ENCODE measurements at places on chromosomes 12 and 14.

DNA sequence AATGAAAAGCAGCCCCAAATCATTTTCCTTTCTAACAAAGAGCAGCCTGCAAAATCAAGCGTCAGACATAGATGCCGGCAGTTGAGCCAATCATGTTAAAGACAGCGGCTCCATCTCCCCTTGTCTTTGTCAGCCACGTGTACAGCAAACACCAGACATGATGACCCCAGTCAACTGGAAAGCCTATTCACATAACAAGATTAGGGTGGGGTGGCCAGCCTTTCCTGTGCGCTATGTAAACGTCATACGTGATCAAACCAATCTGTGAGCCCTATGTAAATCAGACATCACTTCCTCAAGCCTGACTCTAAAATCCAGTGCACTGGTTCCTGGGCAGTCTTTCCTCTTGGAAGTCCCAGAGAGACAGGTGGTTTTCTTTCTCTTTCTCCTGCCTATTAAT is 9.9 kb upstream of the FICD start:
- DNase-seq: no peak

GRCh38 chr12:92898755-92899154 is 30.3 kb downstream of the EEA1 start:
- no peak for DNase-seq

- DNase-seq: no peak
Measured at GRCh38 chr12:43578782-43579181, 26.8 kb upstream of the ADAMTS20 start.

DNA sequence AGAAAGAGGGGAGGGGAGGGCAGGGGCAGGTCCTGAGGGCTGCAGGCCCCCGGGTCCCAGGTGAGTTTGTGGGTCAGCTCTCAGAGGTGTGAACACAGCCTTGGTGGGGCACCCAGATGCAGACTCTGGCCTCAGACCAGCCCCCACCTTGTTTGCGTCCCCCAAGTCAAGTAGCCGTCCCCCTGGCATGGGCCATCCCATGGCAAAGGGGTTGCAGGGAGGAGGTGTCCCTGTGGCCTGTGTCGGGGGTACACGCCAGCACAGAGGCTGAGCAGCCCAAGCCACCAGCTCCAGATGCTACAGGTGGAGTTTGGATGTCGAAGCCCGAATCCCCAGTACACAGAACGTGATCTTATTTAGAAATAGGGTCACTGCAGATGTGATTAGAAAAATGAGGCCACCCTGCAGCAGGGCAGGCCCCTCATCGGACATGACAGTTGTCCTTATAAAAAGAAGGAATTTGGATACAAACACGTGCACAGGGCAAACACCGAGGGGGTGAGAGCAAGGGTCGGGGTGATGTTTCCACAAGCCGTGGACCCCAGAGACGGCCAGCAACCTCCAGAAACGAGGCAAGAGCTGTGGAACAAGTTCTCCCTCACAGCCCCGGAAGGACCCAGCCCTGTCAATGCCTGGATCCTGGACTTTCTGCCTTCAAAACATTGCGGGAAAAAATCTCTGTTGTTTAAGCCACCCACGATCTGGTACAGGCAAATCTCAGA is 141.2 kb upstream of the C14orf180 start:
- DNase-seq: no peak

- DNase-seq: no peak
Measured at GRCh38 chr12:40170593-40170992, 54.2 kb upstream of the LRRK2 start.

DNA sequence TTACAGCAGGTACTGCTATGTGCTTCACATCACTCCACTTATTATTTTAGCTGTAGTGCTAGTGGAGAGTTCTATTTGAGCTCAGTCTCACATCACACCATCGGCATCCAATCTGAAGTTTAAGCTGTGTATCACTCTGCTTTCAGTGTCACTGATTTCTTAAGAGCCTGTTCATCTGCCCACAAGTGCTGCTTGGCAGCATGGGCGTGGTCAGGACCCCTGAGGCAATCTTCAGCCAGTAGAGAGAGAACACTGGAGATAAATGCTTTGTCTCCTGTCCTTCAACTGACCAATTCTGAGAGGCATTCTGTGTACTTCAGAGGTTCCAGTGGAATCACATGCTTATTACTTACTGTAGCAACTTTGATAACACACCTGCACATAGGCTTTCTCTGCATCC is 728.8 kb downstream of the RPS29 start:
- no peak for DNase-seq

- DNase-seq: no peak
Measured at GRCh38 chr12:65420941-65421340, 142.5 kb downstream of the MSRB3 start.

DNA sequence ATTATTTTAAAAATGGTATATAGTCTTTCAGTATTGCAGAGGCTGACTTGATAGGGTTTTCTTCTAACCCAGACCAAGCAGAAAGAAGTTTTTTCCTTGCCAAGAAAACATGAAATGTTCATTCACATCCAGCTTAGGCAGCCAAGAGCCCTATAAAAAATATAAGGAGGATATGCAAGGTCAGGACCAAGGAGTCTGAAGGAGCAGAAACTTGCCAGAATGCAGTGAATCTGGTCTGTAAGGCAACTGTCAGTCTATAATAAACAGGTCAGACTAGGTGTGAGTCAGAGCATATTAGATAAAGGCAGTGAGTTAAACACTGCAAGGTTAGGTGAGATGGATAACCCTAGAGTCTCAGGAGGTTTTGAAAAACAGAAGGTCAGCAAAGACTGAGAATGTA is 645.5 kb downstream of the C12orf50 start:
- DNase-seq: no peak

- DNase-seq: no peak
Measured at GRCh38 chr12:101858361-101858760, 19.0 kb upstream of the DRAM1 start.

- DNase-seq: no peak
Measured at GRCh38 chr12:45343269-45344051, 127.6 kb downstream of the ANO6 start.

DNA sequence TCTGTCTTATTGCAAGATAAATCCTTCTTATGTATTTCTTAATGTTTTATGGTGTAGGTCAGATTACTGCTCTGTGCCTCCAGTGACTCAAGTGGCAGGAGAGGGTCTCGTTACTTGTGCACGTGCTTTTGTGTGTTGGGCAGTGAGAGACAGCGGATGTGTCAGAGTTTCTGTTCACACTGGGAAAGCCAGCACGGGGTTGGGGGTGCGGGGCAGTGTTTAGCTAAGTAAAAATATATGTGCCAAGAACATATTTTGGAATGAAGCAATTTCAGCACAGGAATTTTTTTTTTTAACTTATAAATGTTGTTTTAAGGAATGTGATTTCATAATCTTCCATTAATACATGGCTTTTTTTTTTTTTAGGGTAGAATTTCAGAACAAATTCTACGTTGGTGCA is 4.5 kb upstream of the DNAH10 start:
- DNase-seq: no peak

DNA sequence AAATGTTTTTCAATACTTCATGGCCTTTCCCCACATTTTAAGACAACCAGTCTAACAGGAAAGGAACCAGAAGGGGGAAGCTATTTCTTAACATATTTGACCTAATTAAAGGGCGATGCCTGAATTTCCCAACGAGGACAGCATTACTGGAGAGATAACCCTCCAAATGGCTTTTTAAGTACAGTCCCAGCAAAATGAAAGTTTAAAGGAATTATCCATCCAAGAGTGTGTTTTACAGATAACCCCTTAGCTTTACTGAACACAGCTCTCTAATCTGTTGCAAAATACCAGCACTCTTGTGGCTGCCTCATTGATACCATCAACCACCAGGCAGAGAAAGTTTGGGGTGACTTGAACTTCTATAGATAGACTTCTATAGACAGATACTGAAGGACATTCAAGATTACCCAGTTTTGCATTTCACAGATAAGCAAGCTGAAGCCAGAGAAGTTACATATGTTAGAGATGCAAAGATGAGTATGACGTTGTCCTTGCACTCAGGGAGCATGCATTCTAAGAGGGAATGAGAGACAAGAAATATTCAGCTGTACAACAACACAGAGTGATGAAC is 41.3 kb upstream of the DUSP6 start:
- DNase-seq: no peak

- no peak for DNase-seq
Measured at GRCh38 chr14:39097159-39097558, 5.9 kb downstream of the SEC23A start.

GRCh38 chr12:100927826-100928225 is 133.2 kb downstream of the ANO4 start:
- DNase-seq: no peak

- no peak for DNase-seq
Measured at GRCh38 chr14:26873362-26873960, 275.6 kb upstream of the NOVA1 start.

DNA sequence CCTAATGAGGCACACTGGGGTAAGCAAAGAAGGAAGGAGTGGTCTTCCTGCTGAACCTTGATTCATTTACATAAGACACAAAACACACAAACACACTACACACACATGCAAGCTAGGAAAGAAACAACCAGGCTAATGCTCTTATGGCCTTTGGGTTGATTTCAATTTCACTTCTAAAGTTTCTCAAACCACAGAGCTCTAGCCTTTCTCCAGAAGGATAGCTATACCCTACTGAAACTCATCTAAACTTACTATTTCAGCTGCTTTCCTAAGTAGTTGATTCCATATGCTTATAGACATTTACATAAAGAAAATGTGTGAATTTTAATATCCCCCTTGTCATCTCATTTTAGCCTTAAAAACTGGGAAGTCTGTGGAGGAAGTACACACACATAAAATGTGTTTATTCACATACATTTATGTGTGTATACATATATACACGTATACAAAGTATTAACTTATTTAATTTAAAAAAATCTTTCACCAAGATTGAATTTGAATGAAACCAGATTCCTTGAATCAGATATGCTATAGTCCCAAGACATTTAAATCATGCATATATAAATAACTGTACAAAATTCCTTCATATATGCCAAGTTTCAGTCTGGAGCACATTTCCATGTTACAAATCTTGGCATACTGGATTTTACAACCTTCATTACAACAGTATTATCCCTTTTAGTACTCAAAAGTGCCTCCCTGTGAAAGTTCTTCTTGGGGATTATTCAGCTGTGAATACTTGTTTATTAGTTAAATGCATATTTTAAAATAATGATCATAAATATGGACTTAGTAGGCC is 231.8 kb upstream of the NPAS3 start:
- DNase-seq: no peak

DNA sequence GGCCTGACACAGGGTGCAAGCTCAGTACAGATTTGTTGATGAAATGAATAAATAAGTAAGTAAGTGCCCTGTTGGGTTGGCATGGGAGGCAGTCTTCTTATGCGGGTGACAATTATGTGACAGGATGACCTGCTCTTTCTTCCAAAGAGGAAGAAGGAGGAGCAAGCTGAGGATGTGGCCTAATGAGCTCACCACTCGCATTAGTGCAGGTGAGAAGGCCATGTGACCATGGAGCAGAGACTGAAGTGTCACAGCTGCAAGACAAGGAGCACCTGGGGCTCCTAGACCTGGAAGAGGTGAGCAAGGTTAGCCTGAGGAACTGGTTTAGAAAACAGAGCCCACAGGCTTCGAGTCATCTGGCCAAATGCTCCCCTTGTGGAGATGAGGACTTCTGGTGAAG is 34.9 kb downstream of the LRTM2 start:
- no peak for DNase-seq

DNA sequence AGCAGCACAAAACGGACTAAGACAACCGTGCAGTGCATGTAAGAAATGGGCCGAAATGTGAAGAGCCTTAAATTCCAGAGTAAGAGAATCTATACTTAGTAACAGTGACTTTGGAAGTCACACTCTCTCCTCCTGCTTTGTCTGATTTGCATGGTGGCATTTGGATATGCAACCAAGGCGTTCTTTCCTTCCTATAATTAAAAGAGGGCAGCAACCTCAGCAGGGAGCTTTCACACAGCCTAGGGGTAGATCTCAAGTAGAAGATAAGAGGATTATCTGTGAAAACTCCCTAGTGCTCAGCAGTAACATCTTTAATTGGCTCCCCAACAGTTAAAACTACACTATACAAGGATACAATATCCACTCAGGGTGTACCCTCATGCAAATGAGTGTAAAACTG is 16.5 kb downstream of the GMFB start:
- DNase-seq: no peak

GRCh38 chr12:11657511-11657910 is 8.0 kb downstream of the ETV6 start:
- no peak for DNase-seq

GRCh38 chr14:103434868-103435442 is 49.7 kb downstream of the MARK3 start:
- no peak for DNase-seq

DNA sequence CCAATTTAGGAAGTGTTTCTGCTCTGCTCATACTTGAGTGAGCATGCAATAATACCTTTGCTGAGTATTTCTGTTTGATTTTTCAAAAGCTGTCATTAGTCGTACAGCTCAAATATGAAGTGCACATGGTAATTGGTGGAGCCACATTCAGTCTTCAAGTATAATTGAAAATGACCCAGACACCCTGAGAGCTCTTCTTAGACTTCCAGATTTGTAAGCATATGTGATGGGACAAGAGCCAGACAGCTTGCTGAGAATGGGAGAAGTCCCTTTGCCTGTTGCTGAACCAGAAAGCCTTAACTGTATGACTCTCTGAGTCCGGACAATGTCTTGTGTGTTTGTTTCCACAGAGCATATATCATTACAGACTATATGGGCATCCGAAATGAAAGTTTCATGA is 307.3 kb downstream of the TMEM117 start:
- no peak for DNase-seq

GRCh38 chr12:11757095-11757494 is 107.6 kb downstream of the ETV6 start:
- DNase-seq: no peak

GRCh38 chr14:99699861-99700260 is 15.8 kb downstream of the CYP46A1 start:
- no peak for DNase-seq

GRCh38 chr14:98114122-98114895 is 1157.7 kb downstream of the BCL11B start:
- DNase-seq: no peak

DNA sequence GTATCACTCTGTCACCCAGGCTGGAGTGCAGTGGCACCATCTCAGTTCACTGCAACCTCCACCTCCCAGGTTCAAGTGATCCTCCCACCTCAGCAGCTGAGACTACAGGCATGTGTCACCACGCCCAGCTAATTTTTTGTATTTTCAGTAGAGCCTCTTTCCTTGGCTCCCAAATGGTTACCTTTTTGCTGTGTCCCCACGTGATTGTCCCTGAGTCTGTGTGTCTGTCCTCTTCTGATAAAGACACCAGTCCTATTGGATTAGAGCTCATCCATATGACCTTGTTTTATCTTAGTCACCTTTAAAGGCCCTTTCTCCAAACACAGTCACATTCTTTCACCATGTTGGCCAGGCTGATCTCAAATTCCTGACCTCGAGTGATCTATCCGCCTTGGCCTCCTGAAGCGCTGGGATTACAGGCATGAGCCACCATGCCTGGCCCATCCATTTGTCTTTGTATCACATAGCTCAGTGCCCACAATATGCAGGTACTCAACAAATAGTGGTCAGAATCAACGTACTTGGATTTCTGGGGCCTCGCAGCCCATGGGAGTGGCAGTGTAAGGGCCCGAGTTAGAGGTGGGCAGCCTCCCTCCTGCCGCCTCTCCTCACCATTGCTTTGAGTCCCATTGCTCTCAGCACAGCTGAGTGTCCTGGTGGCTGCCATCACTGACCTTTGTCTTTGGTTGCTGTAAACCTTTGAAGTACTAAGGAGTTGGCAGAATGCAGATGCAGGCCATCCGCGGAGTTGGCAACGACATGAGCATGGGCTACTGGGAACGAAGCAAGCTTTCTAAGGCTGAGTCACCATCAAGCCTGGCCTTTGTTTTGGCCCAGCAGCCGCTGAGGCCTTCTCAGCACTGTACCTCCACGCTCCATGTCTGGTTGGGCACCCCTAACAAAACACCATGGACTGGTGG is 9.3 kb downstream of the TPCN1 start:
- DNase-seq: no peak
